NCI-H1048 (cell line): ENCODE measurements at places on chromosomes 4 and X.
A peak's percentile ranks its signal among the peaks of the same experiment; 100 is the strongest.

- no peak for DNase-seq
Measured at GRCh38 chr4:52873191-52873590, 11.1 kb downstream of the RASL11B start.

DNA sequence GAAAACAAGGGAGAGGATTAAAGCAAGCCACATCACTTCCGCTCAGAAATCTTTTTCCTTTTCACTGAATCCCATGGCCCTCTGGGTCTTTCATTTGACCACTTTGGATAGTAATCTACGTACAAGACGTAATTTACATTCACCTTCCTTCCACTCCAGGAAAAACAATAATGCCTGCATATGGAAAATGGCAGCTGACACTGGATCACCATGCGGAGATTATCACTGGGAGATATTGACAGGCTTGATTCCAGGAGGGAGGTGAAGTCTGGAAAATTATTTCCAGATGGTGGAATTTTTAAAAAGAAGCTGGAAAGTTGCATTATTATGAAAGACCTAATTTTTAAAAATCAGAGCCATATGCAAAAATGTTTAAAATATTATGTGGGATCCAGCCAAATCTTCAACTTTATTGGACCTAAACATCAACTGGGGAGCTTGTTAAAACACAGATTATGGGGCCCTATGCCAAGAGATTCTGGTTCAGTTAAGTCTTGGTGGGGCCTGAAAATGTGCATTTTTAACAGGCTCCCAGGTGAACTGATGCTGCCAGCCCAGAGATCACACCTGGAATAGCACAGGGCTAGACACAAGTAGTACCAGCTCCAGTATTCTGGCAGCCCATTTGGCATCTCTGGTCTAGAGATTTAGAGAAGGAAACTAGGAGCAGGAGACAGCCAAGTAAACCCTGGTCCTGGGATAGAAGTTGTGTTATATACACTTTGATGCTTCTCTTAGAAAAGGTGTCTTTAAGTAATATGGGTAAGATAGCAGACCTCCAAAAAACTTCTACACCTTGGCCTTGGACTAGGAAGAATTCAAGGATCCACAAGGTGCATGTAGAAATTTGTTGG, 290.3 kb upstream of the LDB2 start:
- peak; percentile 15 for DNase-seq

DNA sequence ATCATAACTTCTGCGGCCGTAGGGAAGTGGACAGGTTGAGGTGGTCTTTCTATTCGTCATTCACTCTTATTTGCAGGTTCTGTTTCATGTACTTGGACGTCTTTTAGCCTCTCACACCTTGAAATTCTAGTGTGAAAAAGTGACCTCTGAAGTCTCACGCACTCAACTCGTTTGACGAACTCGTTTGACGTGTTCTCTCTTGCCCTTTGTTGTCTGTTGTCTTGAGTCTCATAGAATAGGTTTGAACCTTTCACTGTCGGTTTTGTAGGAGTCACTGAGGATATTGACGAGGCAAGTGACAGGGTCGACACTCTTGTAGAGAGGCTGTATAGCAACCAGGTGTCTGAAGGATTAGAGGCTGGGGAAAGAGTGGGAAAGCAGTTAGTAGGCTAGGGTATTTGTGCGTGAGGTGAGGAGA, 1.1 kb upstream of the PGRMC2 start:
- peak; percentile 1 for DNase-seq

- no peak for DNase-seq
Measured at GRCh38 chr4:159104694-159105414, 2.0 kb downstream of the RAPGEF2 start.

DNA sequence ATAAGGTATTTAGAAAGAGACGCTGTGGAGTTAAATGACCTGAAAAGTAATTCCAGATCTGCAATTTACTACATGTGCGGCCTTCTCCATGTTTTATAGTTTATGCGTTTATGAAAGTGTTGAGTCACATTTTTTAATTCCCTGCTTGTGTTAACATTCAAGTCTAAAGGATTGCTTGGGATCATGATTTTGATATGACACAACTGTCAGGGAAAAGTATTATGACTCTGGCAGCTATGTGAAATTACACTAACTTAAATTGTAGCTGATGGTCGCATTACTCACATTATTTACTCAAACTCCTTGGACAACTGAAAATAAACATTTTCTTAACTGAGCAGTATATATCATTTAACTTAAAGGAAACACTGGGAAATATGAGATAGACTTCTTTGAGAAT, 14.3 kb upstream of the GABRB1 start:
- no peak for DNase-seq

DNA sequence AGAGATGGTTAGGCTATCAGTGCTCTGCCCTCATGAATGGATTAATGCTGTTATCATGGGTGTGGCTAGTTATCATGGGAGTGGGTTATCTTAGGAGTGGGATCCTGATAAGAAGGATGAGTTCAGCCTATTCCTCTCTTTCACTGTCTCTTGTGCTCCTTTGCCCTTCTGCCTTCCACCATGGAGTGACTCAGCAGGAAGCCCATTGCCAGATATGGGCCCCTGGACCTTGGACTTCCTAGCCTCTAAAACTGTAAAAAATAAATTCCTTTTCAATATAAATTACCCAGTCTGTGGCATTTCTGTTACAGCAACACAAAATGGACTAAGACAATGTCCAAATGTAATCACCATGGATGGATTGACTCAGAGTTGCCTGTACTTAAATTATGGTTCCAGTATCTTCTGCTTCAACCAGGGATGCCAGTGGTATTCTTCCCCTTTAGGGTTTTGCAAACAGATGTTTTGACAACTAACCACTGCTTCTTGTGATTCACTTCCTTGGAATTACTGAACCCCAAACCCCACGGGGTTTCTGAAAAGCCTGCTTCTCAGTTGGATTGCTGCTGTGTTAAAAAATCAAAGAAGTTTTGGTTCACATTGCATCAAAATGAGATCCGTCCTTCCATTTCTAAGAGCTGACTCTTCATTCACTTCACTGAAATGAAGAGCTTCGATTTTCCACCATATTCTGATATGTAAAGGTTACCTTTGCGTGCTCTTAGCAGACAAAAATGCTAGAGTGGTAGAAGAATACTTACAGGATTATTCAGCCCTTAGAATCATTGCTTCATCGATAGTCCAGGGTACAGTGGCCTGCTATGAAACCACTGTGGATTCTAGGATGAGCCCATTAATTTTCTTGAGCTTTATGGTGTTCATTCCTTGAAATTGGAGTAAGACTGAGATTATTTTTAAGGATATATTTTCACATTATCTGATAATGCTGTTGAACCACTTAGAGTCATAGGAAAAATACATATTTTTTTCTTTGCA, 107.7 kb downstream of the FRMPD4 start:
- no peak for DNase-seq

GRCh38 chrX:16284842-16285241, 117.6 kb downstream of the MAGEB17 start:
- no peak for DNase-seq

DNA sequence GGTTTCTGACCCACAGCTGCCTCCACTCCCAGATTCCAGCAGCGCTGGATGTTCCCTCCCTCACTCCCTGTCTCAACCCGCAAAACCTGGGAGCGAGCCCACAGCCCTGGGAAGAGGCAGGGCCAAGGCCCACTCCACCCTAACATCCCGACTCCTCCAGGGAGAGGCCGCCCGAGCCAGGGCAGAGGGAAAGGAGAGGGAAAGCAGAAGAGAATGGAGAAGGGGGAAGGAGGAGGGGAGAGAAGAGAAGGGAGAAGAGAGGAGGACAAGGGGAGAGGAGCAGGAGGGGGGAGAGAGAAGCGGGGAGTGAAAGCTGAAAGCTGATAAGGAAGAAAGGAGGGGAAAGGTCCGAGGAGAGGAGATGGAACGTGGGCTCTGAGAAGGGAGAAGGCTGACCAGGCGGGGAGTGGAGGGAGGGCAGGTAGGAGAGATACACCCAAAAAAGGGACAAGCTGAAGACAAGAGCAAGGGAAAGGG, 120.2 kb upstream of the PJA1 start:
- no peak for DNase-seq

- DNase-seq: no peak
Measured at GRCh38 chr4:113232194-113232593, 182.7 kb downstream of the ANK2 start.

DNA sequence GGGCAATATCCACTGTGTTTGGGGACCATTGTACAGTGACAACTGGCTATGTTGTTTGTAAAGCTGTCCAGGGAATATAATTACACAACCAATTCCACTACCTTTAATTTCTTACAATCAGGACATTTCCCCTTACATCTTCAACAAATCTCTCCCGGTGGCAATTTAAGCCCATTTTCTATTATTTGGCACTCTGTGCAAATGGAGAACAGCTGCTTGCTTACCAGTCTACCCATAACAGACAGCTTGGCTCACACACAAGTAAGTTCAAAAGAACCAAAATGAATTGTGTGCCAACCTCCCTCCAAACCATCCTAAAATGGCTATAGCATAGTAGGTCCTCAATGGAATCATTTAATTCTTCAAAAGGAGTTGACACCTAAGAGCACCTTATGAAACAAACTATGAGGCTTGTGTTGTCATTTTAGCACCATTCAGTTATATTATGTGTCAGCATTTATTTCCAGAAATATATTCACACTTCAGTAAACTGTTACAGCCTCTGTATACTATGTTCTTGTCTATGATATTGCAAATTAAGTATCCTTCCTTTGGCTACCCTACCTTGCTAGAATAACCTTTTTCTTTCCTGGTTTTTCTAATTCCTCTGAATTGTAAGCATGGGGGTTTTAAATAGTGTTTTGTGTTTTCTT, 18.4 kb downstream of the GABRA4 start:
- no peak for DNase-seq

DNA sequence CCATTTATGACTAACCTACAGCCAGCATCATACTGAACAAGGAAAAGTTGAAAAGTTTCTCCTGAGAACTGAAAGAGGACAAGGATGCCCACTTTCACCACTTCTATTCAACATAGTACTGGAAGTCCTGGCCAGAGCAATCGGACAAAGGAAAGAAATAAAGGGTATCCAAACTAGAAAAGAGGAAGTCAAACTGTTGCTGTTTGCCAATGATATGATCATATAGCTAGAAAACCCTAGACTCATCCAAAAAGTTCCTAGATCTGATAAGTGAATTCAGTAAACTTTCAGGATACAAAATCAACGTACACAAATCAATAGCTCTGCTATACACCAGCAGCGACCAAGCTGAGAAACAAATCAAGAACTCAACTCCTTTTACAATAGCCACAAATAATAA, 64.5 kb downstream of the CENPC start:
- no peak for DNase-seq

GRCh38 chr4:176186067-176186466, 9.3 kb downstream of the SPATA4 start:
- no peak for DNase-seq

GRCh38 chr4:53169695-53170617, 195.9 kb downstream of the SCFD2 start:
- no peak for DNase-seq

DNA sequence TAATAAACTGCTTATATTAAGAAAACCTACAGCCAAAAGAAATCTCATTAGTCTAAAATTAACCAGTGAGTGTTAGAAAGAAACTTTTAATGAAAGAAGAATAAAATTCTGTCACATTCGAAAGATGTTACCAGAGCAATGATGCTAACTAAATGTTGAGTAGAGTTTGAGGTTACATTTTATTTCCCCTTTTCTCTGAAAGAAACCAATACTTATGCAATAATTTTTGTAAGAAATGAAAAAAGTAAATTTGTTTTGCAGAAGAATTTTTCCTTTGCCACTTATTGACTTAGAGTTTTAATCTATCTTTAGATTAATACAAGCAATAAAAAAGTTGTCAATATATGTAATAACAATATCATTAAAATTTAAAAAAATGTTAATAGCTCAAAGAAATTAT, 574.0 kb upstream of the GALNTL6 start:
- DNase-seq: no peak

GRCh38 chrX:16186380-16187007, 19.2 kb downstream of the MAGEB17 start:
- no peak for DNase-seq

DNA sequence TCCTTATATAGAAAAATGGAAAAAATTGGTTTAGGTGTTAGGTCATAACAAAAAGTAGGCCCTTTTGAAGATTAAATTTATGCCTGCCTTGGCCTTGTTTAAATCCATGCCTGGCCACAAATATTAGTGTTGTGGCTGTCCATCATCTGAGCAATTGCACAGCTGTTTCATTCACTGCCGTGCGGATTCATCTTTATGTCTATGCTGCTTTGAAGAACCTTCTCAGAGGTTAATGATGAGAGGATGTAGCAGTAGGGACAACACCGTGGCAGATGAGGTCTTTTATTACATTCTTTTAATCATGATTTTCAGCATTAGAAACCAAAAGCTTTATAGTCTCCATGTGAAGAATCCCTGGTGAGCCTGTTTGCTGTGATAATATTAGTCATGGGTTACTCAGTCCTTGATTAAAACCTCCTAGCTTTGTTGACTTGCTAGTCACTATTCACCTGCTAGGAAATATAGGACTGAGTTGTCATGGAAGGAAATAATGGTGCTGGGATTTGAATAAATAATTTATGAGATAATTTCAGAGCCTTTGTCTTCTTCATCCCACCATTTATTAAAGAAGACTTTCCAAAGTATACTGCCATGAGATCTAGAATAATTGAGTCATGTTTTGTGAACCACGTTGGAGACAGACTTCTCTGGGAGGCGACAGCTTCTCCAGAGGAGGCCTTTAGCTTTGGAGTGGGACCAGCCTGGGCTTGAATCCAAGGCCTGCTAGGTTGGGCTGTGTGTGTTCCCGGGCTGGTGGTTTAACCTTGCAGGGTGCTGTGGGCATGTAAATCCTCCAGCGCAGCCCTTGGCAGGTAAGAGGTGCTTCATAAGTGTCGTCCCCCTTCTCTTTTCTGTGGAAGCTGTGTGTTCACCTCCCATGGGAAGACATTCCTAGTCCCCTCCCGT, 53.5 kb downstream of the PTTG2 start:
- no peak for DNase-seq

DNA sequence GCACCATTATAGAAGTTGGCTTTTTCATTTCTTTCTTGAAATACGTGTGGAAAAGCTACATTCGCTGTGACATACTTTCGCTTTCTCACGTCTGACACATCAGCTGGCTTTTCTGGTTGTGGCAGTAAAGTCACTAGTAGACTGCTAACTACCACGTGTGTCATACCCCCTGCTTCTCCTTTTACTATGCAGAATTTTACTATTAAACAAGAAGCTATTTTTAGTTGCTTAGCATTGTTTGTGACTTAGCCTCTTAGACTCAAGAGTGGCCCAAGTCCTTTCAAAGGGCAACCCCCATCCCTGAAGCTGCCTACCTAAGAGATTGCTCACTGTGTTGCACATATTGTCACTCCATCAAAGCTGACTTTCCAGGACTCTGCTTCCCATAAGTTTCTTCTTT, 2.1 kb upstream of the IL2 start:
- DNase-seq: no peak

GRCh38 chr4:35151816-35152572, 1092.3 kb downstream of the ARAP2 start:
- DNase-seq: no peak

- no peak for DNase-seq
Measured at GRCh38 chr4:58587856-58588255, 1477.7 kb upstream of the IGFBP7 start.

DNA sequence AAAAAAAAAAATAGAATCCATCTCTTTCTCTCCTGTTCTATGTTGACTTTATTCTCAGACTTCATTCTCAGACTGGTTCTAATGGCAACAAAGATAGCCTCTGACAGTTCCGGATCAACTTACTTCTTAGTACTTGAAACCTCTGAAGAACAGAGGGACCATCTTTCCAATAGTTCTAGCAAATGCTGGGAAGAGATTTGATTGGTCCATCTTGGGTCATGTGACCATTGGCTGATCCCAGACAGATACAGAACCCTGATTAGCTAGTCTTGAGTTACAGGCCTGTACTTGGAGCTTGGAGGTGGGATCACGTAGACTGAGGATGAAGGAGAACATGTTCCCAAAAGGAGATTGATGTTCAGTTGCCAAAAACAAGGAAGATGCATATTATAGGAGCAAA, 66.9 kb upstream of the STIM2 start:
- no peak for DNase-seq
